ENCODE measurements at places on chromosomes 1 and 21. TPM values are rescaled to one million over a fixed set of nuclear protein-coding genes. Genes with fewer than 3 reads are reported as not detected.

DNA sequence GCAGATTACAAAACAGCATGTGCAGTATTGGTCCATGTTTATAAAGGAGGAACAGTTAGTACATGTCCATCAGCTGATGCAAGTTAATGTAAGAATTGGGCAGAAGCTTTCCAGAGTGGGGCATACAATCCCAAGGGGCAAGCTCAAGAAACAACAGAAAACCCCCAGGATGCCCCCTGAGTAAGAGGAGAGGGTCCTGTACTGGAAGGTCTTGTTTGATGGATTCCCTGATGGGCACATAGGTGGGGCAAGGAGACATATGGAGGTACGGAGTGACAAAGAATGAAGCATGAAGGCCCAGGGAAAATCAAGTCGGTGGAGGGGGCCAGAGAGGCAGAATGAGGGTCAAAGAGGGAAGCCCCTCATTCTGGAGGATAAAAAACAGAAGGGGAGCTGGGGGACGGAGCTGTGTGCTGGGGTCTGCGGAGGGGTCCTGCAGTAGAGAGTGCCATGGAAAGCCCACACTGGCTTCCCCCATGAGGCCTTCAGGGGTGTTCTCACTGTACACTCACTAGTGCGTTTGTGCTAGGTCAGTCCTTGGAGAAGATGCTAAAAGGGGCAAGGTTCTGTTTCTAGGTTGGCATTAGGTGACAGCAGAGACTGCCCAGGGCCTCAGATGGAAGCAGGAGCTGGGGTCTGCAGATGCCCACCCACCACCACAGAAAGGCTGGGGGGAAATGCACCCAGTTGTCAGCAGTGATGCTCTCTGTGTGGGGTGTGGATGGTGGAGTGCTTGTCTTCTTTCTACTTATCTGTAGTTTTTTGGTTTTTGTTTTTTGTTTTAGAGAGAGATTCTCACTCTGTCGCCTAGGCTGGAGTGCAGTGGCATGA lies 12.5 kb upstream of the MATN1 start:
- DNase-seq, result no peak

DNA sequence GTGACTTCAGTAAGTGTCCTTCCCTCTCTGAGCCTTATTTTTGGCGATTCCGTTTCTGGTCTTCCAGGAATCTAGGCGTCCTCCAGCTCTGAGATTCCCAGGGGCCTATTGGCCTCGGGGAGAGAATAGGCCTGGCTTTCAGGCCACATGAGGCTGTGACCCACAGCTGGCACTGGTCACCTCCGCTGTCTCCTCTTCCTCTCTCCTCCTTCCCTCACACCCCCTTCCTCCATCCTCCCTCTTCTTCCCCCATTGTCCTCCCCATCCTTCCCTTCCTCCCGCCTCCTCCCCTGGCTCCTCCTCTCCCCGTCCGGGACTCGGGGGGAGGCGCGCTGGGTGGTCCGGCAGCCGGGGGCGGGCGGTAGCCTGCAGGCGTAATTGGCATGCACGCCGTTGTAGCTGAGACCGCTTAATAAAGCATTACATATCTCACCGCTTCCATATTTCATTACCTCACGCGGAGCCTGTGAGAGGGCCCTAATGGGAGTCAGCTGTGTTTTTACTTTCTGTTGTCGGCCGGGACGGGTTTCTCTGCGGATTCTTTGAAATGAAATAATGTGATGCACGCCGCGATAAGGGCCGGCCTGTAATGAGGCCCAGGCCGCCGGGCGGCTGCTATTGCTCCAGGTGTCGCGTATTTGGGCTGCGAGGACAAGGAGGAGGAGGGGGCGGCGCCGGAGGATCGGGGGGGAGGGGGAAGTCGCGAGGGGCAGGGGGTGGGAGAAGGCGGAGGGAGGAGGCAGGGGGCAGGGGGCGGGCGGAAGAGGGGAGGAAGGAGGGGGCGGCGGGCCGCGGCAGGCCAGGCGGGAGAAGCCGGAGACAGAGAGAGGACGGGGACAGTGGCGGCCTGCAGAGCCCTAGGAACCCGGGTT lies 95.3 kb downstream of the FOXD2 start:
- DNase-seq, result no peak

DNA sequence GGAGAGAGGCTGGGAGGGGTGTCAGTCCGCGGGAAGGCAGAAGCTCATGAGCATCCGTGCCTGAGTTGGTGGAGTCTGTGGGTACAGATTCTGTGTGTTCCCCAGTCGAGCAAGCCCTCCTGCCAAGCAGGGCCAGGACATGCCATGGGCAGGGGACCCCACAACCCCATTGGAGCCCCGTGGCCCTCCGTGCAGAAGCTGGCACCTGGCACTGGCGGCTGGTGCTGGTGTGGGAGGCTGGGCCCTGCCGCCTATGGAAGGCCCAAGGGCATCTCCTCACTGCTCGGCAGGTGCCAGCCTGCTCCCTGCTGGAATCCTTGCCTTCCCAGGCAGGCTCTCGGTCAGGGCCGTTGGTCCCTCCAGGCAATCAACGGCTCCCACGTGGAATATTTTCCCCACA lies 73.7 kb downstream of the UBE2T start:
- DNase-seq, result no peak

The FAAH gene
- total RNA-seq, result 0.72 TPM

DNA sequence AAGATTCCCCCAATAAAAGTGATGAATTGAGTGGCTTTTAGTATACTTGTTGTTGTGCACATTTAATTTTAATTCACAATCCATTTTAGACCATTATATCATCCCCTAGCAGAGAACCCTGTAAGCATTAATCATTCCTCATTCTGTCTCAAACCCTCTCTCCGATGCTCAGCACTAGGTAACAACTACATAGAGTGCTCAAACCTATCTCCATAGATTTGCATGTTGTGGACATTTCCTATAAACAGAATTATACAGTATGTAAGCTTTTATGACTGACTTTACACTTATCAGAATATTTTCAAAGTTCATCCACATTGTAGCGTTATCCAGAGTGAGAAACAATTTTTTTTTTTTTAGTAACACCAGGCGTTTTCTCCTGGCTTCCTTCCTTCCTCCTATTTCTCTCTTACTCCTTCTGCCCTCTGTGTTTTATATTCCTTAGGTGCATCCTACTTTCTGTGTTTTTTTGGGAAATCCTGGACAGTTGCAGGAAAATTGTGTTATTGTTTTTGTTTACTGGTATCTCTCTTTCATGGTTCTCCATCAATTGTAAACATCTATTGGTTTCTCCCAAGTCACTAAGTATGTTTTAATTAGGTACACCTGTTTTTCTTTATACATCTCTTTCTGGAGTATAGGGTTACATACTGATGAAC lies 1528.0 kb upstream of the TPTE start:
- no peak for DNase-seq

GRCh38 chr1:187629075-187629474 lies 800.3 kb downstream of the PLA2G4A start:
- DNase-seq, result no peak

DNA sequence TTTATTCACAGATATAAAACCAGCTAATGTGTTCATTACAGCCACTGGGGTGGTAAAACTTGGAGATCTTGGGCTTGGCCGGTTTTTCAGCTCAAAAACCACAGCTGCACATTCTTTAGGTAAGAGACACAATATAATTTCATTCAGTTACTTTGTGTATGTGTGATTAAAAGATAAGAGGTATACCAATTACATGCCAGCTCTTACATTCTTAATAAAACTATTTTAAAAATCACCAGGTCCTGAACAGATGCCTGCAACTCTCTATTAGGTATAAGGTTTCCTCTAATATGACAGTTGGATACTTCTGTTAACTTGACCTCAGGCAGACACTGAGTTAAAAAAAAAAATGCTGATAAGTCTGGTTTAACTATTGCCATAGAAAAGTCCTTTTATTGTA lies 122.1 kb downstream of the NEK7 start:
- DNase-seq, result no peak

DNA sequence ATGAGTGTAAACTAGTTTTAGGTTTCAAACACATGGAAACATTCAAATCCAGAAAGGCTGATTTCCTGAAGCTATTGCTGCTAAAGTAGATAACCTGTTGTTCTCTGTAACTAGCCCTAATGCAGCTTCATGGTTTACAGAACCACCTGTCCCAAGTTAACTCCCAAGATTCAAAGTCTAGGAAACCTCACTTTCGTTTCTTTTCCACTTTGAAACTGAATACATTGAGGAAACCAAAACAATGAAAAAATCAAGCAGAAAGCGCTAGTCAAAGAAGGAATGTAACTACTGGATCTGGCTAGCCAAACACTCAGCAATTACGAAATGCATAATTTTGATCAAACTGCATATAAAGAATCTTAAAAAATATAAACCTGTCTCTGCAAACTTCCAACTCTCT lies 17.8 kb downstream of the SLC16A1 start:
- no peak for DNase-seq

GRCh38 chr1:153210206-153210605 lies 7.0 kb downstream of the LELP1 start:
- no peak for DNase-seq

DNA sequence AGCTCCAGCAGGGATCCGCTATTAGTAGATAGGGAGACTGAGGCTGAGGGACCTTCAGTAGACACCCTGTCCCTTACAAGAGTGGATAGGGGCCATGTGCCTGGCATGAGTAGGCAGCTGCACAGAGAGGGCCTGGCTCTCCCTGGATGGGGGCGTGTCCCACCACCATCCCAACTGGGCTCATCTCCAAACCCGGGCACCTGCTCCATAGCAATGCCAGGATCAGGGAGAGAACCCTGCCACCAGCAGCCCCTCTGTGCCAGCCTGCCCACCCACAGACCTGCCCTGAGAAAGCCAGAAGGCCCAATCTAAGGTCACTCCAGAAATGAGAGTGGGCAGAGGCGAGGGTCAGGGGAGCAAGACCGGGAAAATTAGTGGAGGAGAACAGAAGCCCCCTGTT lies 121.3 kb downstream of the GRIK3 start:
- no peak for DNase-seq

- no peak for DNase-seq
Observed at GRCh38 chr1:160118928-160119327, 3.4 kb downstream of the ATP1A2 start.
